ENCODE measurements at places on chromosomes 2 and 18.
A peak's percentile ranks its signal among the peaks of the same experiment; 100 is the strongest.

DNA sequence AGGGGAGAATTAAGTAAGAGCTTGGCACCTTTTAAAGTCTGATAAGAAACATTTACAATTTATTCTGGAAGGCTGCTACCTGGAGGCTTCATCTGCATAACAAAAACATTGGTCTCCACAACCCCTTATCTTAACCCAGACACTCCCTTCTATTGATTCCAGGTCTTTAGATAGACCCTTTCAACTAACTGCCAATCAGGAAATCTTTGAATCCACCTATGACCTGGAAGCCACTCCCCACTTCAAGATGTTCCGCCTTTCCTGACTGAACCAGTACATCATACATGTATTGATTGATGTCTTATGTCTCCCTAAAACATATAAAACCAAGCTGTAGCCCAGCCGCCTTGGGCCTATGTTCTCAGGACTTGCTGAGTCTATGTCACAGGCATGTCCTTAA, 289.4 kb downstream of the AGPS start:
- DNase-seq: no peak

DNA sequence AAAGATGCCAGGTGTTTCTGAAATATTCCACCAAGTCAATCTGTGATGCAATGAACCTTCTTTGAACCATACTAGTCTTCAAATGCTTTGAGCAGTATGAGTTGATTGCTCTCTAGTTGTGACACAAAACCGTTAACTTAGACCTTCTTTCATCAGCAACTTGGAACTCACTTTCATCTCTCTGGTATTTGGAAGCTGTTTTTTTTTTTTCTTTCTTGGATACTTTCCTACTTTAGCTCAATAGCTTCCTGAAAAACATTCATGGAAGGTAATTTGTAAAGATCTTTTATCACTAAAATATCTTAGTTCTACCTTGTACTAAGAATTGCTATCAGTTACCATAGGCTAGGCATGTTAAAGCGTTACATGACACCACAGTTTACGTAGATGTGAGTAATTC, 1071.9 kb upstream of the CHAC2 start:
- no peak for DNase-seq

DNA sequence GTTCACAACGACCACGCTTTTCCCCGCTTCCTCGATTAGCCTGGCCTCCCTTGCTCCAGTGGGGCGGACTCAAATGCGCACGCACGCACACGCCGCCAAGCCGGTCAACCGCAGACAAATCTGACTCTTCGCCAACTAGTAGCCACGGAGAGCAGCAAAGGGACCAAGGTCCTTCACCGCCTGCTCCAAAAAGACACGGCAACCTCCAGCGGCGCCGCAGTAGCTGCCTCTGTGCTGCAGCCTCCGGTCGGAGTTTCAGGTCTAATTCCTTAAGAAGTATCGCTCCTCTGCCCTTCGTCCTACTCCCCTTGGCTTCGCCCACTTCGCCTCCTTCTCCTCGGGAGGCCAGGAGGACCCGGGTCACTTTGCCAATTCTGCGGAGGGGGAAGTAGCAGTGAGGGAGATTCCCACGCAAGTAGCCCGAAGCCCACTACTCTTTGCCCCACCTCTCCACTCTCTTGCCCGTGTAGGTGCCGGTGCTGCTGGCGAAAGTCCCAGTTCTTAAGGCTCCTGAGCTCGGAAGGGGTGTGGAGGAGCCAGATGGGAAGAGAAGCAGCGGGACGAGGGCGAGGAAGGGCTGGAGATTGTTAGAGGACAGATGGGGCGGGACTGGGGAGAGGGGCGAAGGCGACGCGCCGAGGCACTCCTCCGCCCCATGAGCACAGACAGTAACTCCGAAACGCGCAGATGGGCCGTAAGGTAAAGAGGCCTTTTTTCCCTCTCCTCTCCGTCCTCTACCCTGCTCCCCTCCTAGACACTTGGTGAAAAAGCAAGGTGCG, 615 bp downstream of the AKAIN1 start:
- DNase-seq: no peak

- DNase-seq: no peak
These were observed 245.0 kb upstream of the MGAT5 start for GRCh38 chr2:134008837-134009236.

GRCh38 chr18:60445341-60445740, 72.8 kb upstream of the MC4R start:
- DNase-seq: no peak

DNA sequence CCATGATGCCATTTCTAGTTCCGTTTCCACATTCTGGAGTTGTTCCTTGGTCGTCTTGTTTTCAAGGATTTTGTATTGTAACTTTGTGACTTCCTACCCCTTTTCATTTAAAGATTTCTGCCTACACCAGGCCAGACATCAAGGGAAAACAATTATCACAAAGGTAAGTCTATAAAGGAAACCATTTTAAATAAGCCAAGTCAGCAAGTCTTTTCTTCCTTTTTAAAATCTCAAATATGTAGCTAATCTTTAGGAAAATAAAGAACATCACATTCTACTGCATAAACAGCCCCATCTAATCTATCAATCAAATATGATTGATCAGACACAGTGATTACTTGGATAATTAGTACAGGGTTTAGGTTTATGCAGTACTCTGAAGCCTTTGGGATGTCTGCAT, 35.8 kb upstream of the INSIG2 start:
- DNase-seq: no peak

- DNase-seq: no peak
These were observed 33.9 kb upstream of the FHL2 start for GRCh38 chr2:105432749-105433148.

DNA sequence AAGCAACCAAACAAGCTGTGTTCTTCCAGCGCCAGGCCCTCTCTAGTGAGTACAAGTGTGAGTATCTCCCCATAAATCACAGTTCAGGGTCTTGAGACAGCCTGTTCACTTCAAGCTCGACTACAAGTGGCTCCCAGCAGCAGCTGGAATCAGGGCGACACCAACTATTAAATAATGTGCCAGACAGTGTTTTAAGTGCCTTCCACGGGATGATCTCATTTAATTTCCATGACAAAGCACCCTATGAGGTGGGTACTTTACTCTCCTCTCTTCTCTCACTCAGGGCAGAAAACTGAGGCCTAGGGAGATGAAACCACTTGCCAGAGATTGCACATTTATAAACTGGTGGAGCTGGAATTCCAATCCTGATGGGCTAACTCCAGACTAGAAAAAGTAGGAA, 2.6 kb upstream of the FAM136A start:
- no peak for DNase-seq

DNA sequence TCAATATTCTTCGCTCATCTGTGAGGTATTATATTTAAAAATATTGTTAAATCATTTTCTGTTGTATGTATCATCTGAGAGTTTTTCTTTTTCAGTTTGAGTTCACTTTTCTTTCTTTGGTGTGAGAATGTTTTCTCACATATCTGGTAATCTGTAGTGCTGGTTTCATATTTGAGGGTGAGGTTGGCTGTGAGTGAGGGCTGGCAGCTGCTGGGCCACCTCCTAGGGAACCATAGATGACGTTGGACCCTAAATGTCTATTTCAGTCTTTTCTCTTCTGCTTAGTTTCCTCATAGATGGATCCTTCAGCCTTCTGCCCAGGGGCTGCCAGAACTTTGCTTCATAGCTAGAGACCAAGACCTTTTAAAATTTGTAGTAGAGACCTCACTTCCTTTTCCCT, 33.5 kb downstream of the MGAT5 start:
- DNase-seq: no peak

DNA sequence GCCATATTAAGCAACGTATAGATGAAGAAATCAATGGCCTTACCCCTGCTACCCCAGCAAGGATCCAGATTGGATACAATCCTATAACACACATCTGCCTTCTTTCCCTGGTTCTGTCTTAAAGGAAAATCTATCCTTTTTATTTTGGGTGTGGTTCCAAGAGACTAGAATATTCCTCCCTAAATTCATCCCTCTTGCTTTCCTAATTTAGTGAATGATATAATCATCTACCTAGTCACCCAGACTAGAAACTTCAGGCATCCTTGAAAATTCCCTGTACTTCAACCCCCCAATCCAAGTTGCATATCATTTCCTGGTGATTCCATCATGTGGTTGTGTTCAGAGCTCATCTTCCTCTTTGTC, 35.1 kb upstream of the LPIN1 start:
- no peak for DNase-seq

GRCh38 chr2:55712477-55713060, 18.9 kb upstream of the PNPT1 start:
- DNase-seq: no peak

DNA sequence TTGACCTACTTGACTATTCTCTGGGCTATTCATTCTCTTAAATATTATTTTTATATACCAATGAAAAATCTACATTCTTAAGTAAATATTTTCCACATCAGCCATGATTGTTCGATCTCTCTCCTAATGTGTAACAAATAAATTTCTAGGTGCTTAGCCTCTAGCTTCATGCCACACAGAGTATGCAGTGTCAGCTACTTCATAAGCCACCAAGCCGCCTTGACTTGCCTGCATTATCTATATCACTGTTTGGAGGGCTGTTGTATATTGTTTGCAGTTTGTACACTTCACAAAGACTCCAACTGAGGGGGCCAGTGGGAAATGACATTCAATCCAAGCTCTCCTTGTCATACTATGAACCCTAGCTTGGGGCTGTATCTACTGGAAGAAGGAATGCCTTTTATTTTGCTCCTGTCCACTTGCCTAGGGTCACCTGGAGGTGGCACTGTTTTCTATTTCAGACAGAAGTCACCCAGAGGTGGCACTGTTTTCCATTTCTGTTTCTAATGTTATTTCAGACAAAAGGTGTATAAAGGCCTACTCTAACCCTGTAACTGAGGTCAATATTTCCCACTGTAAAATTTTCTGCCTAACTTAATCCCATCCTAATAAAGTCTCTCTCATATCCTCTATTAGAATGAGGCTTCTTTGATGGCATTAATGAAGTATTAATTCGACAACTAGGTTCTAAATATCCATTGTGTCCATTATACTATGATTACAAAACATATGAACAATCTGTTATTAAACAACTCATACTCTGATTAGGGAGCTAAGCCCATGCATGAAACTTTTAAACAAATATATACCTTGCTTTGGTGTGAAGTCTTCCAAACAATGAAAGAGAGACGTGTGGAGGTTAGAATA, 36.4 kb downstream of the COL5A2 start:
- DNase-seq: peak; percentile 15

DNA sequence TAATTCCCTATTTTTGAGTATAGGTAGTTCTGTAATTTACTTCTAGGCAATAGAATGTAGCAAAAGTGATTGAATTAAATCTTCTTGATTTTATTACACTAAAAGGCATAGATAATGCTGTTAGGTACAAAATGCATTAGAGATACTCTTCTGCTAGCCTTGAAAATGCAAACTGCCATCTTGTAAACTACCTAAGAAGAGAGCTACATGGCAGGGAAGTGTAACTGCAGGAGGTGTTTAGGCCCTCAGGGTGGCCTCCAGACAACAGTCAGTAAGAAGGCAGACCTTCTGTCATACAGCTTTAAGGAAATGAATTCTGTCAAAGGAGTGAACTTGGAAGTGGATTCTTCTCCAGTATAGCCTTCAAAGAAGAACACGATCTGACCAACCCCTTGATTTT, 1396.8 kb upstream of the SLC39A10 start:
- no peak for DNase-seq

GRCh38 chr18:2540575-2540974, 30.7 kb downstream of the METTL4 start:
- DNase-seq: no peak

GRCh38 chr2:130791617-130791939, 36.2 kb downstream of the AMER3 start:
- no peak for DNase-seq

DNA sequence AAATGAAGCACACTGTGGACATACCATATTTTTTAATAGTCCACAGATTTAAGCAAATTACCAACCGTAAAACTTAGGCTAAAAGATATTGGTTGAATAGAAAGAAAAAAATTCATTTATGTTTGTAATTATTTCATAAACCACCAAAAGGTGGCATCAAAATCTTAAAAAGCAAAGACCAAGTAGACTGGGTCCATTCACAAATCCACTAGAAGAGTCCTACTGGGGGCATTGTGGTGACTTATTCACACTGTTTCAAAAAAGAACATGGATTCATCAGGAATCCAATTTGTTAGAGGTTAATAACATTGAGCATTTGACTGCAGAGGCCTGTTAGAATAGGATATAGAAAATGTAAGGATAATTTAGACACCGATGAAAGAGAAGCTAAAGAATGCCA, 194.9 kb upstream of the KYNU start:
- DNase-seq: no peak

DNA sequence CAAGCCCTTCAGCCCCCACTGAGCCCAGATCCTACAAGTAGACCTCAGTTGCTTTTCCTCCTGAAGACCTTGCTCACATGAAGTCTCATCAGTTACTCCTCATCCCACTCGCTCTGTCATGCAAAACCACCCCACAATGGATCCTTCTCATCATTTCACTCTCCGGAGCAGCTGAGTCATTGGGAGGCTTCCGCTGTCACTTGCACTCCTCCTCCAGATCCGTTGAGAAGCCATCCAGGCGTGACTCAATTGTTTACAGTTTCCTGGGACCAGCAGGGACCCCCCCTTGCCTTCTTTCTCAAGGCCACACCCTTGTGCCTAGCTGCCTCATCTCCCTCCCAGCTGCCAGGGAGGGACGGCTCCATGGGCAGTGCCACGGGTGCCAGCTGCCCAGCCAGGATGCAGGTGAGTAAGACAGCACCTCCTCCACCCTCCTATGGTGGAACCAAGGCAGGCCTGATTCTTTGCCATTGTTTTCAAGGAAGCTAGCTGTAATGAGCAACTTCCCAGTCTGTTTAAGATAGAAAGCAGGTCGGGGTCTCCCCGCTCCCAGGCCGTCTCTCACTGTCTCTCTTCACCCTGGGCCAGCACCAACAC, 16.3 kb downstream of the GPR55 start:
- DNase-seq: no peak

- no peak for DNase-seq
These were observed 285.6 kb upstream of the SESTD1 start for GRCh38 chr2:179550214-179550613.

DNA sequence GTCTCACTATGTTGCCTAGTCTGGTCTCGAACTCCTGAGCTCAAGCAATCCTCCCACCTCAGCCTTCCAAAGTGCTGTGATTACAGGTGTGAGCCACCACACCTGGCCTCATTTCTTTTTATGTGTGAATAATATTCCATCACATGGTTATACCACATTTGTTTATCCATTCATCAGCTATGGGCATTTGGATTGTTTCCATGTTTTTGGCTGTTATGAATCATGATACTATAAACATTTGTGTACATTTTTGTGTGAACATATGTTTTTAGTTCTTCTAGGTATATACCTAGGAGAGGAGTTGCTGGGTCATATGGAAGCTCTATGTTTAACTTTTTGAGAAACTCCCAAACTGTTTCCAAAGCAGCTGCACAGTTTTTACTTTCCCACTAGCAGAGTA, 24.4 kb downstream of the PKP4 start:
- no peak for DNase-seq

DNA sequence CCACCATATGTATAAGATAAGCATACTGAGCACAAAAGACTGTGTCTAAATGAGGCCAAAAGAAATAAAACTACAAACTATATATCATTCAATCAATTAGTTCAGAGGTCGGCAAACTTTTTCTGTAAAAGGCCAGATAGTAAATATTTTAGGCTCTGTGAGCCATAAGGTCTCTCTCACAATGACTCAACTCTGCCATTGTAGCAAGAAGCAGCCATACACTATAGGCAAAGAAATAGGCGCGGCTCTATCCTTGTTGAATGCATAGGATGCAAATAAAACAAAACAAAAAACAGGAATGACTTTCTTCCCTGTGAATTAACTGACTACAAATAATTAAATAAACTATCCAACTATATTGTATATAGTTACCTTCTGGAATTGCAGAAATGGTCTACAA, 8.6 kb upstream of the CCDC88A start:
- no peak for DNase-seq

- DNase-seq: no peak
These were observed 169.3 kb upstream of the NXPH2 start for GRCh38 chr2:138949517-138949916.

GRCh38 chr2:97691166-97691565, 21.7 kb downstream of the C2orf92 start:
- no peak for DNase-seq
